ENCODE measurements at places on chromosomes 13 and 19.

DNA sequence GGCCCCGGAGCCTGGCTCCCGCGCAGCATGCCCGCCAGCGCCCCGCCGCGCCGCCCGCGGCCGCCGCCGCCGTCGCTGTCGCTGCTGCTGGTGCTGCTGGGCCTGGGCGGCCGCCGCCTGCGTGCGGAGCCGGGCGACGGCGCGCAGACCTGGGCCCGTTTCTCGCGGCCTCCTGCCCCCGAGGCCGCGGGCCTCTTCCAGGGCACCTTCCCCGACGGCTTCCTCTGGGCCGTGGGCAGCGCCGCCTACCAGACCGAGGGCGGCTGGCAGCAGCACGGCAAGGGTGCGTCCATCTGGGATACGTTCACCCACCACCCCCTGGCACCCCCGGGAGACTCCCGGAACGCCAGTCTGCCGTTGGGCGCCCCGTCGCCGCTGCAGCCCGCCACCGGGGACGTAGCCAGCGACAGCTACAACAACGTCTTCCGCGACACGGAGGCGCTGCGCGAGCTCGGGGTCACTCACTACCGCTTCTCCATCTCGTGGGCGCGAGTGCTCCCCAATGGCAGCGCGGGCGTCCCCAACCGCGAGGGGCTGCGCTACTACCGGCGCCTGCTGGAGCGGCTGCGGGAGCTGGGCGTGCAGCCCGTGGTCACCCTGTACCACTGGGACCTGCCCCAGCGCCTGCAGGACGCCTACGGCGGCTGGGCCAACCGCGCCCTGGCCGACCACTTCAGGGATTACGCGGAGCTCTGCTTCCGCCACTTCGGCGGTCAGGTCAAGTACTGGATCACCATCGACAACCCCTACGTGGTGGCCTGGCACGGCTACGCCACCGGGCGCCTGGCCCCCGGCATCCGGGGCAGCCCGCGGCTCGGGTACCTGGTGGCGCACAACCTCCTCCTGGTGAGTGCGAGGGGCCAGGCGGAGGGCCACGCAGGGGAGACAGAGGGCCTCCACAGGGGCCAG lies at the start of gene KL:
TSS of gene KL (plus strand) at position 10 of the 909 bp plus-strand sequence. CDS start at position 28, 18 bp downstream.
- no peak for DNase-seq

GRCh38 chr13:102405499-102406100 lies 3.8 kb upstream of the FGF14 start:
- DNase-seq, result no peak

DNA sequence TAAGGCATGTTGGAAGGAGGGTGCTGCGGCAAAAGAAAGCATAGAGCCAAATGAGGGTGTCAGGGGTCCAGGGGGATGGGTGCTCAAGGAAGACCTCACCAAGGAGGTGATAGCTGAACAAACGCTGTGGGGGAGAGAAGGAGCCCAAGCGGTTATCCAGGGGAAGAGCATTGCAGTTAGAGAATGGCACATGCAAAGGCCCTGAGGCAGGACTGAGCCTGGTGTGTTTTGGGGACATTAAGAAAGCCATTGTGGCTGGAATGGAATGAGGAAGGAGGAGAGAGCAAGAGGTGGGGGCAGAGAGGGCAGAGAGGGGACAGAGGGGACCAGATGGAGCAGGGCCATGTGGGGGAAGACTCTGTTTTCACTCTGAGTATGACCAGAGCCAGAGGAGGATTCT lies 6.1 kb upstream of the MYH14 start:
- no peak for DNase-seq

- no peak for DNase-seq
These were observed 25.2 kb upstream of the IGSF23 start for GRCh38 chr19:44587963-44588770.

DNA sequence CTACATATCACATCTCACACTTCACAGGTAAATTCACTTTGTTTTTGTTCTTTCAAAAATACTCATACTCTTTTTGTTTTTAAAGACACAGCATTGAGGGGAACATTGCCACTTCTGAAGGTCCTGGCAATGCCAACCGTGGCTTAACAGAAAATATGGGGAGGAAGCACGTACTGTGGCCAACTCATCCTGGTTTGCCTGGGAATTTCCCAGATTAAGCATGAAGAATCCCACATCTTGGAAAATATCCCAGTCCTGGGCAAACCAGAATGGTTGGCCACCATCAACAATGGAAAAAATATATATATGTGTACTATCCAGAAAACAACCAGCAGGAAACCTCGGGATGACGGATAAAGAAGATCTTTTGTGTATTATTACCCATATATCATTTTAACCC lies 1032.2 kb upstream of the SLC10A2 start:
- DNase-seq, result no peak

DNA sequence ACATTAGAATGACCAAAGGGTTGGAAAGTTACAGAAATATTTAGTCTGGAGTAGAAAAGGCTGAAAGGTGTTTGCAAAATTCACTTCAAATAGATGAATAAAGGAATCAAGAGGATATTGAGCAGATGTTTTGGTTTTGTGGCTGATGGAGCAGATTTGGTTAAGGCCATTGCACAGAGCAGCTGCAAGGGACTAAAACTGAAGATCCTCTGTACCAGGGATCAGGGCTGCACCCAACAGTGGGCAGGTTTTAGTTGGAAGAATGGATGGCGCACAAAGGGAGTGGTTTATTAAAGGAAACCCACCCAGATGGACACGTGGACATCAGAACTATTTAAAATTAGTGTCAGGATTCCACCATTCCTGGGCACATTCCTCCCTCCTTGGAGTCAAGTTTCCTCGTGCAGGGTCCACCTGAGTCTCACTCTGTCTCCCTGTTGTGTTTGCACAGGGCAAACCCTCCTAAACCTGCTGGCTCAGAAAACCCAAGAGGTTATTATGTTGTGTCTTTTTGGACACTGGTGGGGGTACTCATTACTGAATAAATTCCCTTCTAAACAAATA lies 9.2 kb upstream of the UBAC2 start:
- DNase-seq, result no peak

DNA sequence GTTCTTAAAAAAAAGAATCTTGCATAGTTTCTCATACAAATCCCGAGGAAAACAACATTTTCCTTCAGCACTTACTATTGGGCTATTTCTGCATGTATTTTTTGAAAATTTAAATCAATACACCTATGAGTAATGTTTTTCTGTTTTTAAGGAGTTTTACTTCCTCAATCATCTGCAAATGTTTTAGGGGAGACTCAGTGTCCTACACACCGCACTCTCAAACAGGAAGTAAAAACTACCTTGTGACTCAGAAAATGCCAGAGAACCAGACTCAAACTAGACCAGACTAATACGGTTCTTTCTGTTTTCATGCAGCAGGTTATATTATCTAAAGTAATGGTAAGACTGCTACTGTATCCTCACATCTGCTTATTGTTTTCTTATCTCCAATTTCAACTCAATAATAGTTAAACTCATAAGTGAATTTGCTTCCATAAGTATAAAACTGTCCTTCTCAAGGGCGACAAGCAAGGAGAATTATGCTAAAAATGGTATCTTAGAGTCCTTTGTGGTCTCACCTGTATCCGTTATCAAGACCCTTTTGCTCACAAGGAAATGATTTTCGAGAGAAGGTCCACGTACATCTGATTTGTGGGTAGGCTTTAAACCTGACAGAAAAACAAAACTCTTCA lies 52.5 kb downstream of the FLT3 start:
- no peak for DNase-seq

DNA sequence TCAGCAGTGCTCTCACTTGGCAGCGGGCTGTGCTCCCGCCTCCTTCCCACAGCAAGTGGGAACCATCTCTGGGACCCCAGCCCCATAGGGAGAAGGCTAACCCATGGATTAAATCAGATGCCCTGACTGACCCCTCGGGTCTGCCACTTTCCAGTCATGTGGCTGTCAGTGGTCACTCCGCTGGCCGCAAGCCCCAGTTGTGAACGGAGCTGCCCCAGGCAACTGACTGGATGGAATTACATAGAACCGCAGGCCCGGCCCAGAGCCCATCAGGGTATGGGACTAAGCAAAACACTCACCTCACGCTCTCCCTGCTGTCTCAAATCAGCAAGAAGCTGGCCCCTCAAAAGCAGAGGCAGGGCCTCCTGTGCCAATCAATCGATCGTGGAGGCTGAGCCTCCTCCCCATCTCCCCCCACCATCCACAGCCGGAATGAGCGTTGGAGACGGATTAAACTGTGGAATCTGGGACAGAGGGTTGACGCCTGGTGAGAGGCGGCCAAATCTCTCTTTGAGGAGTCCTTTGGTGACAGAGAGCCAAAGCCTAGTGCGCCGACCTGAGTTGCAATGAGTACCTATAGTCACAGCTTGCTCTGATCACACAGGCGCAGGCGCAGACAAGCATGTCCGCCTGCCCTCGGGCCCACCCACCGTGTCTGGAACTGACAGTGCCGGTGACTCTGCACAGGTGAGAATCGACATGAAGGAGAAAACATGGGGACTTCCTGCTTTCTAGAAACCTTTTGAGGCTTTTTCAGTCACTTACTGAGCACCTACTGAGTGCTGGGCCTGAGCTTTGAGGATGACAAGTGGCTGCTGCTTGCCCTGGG lies 38.7 kb downstream of the PBX4 start:
- no peak for DNase-seq

DNA sequence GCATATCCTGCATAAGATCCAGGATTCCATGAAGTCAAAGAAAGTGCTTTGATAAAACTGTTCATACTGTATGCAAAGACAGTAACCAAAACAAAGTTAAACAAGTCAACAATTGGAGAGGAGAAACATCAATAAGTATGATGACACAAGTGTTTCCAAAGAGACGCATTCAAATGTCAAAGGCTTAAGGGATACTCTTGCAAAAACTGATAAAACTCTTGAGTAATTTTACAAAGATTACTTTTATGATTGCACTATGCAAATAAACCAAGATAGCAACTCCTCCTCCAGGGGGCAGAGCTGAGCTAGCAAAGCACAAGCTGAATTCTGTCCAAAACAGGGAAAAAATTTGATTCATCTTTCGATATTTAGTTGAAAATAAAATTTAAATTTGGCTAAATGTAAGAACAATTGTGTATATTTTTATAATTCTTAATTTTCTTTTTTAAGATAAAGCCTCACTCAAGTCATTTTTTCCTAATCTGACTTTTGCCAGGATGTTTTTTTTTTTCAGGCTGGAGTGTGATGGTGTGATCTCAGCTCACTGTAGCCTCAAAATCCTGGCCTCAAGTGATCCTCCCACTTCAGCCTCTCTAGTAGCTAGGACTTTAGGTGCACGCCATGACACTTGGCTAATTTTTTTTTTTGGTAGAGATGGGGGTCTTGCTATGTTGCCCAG lies 84.0 kb downstream of the MZT1 start:
- DNase-seq, result no peak

DNA sequence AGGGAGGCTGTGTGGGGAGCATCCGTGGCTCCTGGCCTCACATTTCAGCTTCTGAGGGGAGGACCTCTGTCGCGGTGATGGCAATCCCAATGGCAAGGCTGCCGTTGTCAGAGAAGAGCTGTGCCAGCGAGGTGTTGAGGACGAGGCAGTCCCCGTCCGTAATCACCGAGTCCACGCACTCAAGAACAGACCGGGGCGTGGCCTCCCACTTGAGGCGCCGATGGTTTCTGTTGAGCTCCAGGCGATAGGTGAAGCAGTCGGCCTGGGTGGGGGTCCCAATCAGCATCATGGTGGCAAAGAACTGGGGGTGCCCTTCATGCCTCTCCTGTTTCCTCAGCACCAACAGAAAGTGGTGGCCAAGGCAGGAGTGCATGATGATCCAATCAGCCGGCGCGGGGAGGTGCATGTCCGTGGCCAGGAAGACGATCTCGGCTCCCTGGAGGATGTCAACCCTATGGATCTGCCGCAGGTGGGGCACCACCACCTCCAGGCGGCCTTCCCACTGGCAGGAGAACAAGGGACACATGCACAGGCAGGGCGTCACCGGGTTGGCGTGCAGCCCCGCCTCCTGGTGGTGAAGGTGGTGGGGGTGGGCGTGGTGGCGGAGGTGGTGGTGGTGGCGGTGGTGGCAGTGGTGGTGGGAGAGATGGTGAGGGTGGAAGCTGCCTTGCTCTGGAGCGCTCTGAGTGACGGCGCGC lies 68.1 kb downstream of the SIAH3 start:
- DNase-seq, result no peak

DNA sequence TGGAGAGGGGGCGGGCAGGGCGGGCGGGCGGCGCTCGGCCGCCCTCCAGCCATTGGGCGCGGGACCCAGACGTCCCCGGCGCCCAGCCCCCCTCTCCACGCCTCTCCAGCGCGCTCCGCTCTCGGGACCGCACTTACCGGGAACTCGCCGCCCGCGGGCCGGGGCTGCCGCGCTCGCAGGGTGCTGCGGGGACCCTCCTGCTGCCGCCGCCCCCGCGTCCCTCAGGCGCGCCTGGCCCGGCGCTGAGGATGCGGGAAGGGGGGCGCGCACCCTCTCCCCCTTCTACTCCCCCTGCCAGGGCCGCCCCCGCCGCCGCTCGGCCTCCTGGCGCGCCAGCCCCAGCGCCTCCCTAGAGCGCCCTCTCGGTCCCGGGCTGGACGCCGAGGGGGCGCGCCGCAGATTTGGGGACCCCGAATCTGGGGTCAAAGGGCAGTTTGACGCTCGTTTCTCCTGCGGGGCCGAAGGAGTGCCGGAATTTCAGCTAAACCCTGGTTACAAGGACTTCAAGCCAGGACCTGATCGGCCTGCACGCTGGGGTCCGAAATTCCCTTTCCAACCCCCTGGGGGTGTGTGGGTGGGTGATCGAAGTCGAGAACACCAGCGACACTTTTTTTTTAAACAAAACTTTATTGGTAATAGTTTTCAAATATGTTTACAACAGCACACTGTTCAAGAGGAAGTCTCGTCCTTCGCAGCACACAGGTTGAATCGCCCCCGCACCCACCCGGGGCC lies 696 bp upstream of the SAMD1 start:
- peak; percentile 73 for DNase-seq

DNA sequence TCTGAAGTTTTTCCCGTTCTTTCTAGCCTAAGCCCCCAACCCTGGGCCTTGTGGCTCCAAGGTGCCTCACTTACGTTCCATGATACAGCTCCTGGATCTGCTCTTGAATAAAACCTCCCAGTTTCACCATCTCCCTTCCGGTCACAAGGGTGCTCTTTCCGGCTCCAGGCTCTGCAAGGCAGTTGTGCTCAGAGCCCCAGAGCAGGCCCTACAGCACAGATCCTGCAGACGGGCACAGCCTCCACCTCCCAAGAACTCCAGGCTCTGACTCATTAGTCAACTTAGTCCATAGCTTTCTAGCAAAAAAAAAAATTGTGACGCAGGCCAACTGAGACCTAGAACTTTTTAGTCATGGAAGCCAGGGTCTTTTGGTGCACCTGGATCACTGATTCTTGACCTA lies 33.9 kb upstream of the SLC7A10 start:
- DNase-seq, result no peak

GRCh38 chr13:77829963-77830362 lies 88.7 kb downstream of the EDNRB start:
- DNase-seq, result no peak

DNA sequence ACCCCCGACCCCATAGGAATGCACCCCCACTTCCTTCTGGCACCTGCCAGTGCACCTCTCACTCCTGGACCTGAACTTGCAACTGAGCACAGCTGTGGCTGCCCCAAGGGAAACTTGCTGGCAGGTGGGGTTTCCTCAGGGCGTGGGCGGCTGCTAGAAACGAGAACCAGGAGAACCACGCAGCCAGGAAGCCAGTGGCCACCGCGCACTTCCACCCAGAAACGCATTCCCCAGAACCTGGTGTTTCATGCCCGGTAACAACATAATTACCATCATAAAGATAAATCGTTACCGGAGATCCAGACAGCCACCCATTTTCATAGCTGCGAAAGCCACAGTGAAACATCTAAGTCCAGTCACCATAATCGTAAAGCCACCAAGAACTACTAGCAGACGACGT lies 75.2 kb upstream of the C13orf46 start:
- no peak for DNase-seq

All from D721Med (cell line).